ENCODE measurements at places on chromosomes 4 and X.

- DNase-seq, result no peak
Measured at GRCh38 chr4:76651616-76652015, 216.6 kb downstream of the SHROOM3 start.

- DNase-seq, result no peak
Measured at GRCh38 chrX:39008549-39008948, 207.3 kb downstream of the MID1IP1 start.

- DNase-seq, result no peak
Measured at GRCh38 chrX:103913356-103914020, 48.9 kb upstream of the TMSB15B start.

DNA sequence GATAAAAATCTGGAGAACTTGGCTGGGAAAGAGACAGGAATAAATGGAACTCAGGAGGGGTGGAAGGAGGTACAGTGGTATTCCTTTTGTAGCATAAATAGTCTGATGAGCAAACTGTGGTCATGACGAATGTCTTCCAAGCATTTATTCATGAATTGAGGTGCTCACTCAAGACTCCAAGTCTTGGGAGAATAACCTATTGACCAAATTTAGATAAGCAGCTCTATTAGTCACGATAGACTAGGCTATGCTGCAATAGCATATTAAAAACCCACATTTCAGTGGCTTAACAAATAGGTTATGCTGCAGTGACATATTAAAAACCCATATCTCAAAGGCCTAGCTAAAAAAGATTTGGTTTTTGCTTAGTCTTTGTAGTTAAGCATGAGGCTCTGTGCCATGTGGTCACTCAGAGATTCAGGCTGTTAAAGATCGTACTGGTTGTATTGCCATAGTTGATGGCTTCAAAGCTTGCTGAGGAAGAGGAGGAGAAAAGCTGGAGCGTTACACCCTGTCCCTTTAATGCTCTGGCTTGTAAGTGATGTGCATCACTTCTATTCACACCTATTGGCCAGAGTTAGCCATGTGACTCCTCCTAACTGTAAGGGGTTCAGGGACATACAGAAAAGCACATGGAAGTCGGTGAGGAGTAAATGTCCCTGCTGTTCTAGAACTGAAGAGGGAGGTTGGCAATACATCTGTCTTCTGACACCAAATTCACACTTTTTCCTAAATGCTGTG lies 24.5 kb upstream of the CCDC149 start:
- DNase-seq, result no peak

GRCh38 chr4:47061435-47061834 lies 30.1 kb downstream of the GABRB1 start:
- no peak for DNase-seq

DNA sequence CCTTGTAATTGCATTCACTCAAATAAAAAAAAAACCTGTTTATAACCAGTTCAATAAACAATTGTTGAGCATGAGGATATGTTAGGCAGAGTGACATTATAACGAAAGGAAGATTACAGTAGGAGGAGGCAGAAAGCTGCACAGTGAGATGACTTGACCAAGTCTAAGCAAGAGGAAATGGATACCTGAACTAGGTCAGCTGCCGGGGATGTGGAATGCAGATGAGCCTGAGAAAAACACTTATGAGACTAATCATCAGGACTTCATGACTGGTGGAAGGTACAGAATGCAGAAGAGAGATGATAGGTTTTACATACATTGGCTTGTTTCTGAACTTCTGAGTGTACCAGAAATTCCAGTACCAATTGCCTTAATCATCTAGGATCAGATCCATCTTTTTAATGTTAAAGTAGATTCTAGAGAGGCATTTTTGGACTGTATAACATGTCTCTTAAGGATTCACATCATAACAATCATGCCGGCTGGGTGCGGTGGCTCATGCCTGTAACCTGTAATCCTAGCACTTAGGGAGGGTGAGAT lies 208.1 kb upstream of the PPP3CA start:
- DNase-seq, result no peak

DNA sequence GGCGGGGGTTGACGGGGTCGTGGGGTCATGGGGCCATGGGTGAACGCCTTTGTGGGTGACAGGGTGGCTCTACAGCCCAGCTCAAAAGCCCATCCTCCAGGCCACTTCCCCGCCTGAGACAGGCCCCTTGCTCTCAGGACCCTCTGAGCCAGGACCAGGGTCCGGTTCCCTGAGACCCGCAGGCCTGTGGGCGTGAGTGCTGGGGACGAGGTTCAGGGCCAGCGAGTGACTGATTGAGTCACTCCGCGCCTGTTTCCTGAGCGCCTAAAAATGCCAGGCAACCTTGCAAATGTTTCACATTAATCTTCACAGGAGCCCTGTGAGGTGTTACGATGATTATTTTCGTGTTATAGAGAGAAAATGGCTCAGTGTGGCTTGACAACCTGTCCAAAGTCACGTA lies 97.8 kb downstream of the ZNF674 start:
- DNase-seq, result no peak

GRCh38 chrX:15418707-15419181 lies 34.5 kb upstream of the VEGFD start:
- no peak for DNase-seq

GRCh38 chr4:6270636-6271121 lies 1.0 kb downstream of the WFS1 start:
- DNase-seq, result no peak

GRCh38 chr4:41692717-41693345 lies 55.7 kb downstream of the PHOX2B start:
- peak; percentile 33 for DNase-seq

DNA sequence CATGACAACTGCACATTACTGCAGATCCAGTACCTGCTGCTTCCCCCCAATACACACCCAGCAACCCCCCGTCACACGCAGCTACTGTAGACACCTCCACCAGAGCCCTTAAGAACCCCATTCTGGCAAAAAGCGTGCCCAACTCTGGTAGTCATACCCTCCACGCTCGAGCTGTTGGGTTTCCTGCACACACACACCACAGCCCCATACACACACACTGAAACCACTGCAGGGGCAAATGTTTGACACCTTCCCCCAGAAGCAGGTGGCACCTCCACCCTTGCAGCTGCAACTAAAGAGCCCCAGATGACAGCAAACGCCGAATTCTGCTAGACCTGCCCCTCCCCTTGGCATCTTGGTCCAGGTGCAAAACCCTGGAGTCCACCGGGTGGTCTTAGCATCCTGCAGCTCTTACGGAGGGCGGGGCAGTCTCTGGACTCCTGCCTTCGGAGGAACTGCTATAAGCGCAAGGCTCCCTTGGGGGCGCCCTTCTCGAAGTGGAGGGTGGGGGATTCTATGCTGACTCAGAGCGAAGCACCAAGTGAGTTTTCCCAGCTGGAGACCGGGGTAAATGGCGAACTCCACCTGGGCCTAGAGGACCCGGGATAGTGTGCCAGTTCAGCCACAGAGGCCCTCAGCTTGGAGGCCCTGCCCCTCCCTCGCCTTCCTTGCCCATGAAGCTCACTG lies 1.5 kb downstream of the FRMPD3 start:
- no peak for DNase-seq
